NCI-H1417 (cell line): ENCODE measurements at places on chromosomes 7 and 10.

DNA sequence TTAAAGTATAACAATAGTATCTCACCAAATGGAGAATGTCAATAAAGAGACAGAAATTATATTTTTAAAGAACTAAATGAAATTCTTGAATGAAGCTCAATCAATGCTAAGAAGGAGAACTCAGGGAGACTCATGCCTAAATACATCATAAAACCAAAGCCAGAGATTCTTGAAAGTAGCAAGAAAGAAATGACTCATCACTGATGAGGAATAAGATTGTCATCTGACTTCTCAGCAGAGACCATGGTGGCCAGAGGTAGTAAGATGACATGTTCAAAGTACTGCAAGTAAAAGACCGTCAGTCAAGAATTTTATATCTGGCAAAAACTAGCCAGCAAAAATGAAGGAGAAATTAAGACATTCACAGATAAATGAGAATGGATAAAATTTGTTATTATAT lies 399.0 kb downstream of the GRID1 start:
- DNase-seq: no peak

GRCh38 chr7:137880432-137880831 lies 33.7 kb upstream of the DGKI start:
- DNase-seq: no peak

DNA sequence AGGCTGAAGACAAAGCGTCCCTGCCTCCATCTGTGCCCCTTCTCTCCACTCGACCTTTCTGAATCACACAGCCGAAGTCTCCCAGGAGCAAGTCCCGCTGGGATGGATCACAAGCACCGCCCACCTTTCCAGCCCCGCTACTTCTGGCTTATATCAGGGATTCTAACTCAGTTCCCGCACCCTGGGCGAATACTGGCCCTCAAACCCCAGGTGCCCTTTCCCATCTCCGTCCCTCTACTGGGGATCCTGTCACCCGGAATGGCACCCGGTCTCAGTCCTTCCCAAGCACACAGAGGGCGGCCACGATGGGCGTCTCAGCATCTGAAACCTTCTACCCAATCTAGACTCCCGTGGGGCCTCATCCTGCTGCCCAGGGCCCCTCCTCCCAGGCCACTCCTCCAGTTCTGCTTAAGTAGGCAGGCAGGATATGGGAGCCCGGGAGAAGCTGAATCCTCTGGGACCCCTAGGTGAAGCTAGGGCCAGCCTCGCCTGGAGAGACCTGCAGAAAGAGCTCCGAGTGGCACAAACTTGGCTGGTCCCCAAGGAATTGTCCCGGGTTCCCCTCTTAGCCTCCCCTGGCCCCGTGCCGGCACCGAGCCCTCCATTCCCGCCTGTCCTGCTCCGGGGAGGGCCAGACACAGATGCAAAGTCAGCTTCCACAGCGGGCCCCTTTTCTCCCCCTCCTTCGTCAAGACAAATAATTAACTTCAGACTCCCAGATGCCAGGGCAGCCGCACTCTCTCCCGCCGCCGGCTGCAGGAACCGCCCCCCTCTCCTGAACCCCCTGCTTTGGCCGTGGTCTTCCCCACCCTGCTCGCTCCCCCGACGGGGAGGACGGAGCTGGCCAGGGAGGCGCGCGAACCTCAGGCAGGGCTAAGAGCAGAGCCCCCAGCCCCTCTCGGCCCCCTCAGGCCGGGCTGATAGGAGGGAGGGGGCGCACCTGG lies 612 bp downstream of the KCP start:
- DNase-seq: no peak

DNA sequence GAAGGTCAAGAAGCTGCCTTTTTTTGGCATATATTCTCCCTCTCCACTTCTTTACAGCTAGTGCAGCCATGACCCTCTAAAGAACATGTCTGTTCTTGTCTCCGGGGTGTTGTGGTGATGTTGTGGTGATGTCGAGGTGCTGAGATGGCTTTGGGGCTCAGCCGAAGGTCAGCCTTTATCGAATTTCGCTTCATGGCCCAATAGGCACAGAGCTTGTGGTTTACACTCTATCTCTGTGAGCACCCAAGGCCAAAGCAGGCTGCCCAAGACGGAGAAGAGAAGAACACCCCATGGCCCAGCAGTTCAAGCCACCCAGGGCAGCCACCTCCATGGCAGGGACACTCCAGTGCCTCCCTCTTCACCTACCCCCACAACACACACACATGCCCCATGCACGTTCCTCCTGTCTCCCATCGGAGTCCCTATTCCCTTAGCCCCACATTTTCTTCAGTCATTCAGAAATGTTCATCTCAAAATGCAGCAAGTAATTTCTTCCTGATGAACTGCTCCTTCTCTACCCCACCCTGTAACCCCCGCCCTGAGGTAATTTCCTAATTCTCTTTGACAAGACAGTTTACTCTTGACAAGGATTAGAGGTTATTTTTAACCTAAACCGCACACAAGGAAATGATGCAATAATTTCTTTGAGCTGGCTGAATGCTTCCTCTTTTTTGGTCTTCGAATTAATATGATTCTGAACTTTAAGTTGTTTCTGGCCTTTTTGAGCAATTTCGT lies 18.6 kb upstream of the ADRB1 start:
- DNase-seq: no peak

- DNase-seq: no peak
These were observed 101.4 kb downstream of the WDR37 start for GRCh38 chr10:1157615-1157933.

- no peak for DNase-seq
These were observed 120.8 kb downstream of the TAX1BP1 start for GRCh38 chr7:27860800-27861199.

DNA sequence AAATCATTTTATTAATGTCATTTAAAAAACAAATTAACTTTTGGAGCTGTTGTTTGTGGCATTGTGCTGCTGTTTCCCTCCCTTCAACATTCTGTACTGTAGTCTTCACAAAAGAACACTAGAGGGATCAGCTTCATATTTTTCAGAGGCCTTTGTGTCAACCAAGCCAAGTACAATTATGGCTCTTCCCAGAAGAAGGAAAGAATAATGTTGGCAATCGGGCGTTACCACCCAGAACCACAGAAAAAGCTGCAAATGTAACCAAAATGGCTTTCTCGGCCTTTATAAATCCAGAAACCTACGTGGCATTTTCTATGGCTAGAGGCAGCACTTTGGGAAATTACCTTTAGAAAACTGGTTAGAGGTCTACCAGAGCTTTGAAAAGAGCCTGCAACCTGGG lies 98.8 kb upstream of the COL1A2 start:
- peak; percentile 60 for DNase-seq

GRCh38 chr10:97356318-97356914 lies 21.9 kb upstream of the FRAT2 start:
- no peak for DNase-seq

- DNase-seq: no peak
These were observed 28.9 kb upstream of the ECHDC3 start for GRCh38 chr10:11713186-11713743.

DNA sequence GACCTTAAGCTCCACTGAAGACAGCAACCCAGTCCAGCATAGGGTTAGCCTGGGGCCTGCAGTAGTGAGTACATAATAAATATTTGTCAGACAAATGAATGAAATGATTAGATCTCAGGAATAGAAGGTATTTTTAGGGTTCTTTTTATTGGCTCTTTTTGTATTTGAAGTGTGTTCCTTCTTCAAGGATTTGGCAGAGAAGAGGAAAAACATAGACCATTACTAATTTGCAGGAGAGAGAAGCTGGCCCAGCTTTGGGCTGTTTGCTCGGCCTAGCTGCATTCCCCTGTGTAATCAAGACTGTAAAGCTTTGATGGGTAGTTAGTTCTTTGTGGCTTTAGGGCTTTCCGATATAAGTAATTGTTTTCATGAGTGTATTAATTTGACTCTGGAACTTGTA lies 64.2 kb downstream of the CNNM2 start:
- DNase-seq: no peak

DNA sequence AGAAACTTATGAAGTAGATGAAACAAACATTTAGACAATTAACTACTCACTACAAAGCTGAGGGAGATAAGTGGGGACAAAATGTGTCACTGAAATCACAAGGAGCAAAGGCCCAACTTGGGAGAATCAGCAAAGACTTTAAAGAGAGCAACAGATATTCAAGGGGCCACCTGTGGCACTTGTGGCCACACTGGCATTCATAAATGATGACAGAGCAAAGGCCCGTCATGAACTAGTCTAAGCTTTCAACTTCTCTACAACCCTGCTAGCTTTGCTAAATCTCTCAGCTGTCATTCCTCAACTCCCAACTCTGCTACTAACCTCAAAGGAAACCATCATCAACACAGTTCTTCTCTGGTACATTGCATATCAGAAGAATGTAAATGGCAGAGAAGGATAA lies 178.4 kb downstream of the CPEB3 start:
- DNase-seq: no peak

DNA sequence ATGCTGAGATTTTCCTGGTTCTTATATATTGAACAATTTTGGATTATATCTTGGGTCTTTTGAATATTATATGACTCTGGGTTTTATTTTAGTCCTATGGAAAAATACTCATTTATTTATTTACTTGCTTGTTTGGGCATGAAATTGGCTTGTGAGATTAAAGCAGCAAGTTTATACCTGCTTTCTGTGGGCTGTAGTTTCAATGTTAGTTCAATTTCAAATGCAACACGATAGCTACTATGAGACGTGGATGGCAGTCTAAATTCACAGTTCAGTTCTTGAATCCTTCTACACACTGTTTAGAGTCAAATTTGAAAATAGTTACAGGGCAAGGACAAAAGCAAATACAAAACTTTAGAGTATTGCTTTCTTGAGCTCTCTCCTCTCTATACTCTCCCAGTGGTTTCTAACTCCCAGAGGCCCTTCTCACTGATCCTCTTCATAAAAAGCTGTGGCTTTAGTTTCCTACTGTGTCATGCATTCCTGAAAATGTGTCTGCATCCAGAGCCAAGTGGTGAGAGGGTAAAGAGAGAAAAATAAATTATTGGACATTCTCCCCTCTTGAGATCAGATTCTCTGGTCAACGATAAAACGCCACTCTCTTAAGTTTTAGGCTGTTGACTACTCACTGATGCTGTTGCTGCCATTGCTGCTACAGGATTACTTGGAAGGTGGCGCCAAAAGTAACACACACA lies 34.4 kb downstream of the POLR1F start:
- no peak for DNase-seq

DNA sequence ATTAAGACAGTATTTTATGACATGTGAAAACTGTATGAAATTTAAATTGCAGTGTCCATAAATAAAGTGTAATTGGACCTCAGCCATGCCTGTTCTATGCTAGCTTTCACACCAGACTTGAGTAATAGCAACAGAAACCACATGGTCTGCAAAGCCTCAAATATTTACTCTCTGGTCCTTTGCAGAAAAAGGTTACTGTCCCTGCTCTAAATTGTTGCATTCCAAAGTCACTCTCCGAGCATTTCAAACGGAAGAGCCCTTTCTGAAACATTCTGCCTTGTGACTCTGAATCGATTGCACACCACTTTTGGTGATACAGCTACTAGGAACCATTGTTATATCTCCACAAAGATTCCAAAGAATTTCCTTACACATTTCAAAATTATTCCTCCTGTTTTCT lies 81.0 kb upstream of the STK17A start:
- DNase-seq: no peak

DNA sequence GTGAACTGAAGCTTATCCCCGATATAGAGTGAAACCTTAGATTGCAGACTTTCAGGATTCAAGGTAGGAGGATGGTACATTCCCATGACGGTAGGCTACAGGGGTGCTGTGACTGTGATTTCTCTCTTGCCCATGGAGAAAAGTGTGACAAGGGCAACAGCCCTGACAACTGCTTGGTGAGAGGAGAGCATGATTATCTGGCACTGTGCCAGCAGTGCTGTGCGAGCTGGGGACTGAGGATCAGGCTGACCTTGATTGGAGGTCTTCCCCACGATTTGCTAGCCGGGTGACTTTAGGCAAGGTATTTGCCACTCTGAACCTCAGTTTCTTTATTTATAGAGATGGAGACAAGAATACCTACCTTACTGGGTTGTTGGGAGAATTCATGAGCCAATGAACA lies 229.5 kb downstream of the PTEN start:
- DNase-seq: peak; percentile 47

GRCh38 chr7:20276705-20277472 lies 53.8 kb upstream of the ITGB8 start:
- DNase-seq: no peak

GRCh38 chr10:22824520-22824919 lies 103.3 kb upstream of the ARMC3 start:
- DNase-seq: no peak

DNA sequence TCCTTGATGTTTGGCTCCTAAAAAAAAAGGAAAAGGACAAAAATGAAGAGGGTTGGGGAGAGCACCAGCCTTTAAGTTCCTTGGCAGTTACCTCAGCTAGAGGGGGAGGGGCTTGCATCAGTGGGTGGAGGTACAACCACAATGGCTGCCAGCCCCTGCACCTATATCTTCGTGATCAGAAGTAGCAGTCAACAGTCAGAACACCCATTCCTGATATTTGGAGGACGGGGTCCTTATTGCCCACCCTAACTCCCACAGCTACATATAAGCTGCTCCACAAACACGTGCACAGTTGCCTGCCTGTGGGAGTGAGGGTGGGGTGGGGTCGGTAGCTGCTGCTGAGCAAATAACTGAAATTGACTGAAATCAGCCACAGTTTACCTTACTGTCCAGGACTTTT lies 26.2 kb downstream of the C1GALT1 start:
- no peak for DNase-seq

DNA sequence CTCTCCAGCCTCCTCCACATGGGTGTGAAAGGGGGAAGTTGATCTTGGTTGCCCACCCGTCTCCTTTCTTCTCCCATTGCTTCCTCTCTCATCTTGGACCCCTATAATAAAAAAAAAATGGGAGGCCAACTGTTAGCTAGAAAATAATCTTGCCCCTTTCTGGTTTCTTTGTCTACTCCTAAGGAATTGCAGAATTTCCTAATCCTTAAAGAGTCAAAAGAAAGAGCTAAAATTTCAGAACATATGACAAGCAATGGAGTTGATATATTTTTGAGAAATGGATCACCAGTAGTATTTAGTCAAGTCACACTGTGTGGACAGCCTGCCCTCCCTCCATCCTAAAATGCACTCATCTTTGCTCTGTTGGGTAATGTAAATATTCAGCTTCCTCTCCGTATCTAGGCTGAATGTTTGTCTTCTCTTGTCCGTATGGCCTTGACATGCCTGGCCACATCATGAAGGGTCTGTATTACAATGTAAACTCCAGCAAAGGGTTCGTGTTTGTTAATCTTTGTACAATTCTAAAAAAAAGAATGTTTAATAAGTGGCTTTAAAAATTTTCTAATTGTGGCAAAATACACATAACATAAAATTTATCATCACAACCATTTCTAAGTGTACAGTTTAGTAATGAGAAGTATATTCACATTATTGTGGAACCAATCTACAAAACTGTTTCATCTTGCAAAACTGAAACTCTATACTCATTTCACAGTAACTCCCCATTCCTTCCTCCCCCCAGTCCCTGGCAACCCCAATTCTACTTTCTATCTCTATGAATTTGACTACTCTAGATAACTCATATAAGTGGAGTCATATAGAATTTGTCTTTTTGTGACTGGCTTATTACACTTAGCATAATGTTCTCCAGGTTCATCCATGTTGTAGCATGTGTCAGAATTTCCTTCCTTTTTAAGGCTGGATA lies 71.5 kb downstream of the ZNF92 start:
- peak; percentile 37 for DNase-seq
